HFFc6 (cell line): ENCODE measurements at places on chromosomes 13 and 19.

DNA sequence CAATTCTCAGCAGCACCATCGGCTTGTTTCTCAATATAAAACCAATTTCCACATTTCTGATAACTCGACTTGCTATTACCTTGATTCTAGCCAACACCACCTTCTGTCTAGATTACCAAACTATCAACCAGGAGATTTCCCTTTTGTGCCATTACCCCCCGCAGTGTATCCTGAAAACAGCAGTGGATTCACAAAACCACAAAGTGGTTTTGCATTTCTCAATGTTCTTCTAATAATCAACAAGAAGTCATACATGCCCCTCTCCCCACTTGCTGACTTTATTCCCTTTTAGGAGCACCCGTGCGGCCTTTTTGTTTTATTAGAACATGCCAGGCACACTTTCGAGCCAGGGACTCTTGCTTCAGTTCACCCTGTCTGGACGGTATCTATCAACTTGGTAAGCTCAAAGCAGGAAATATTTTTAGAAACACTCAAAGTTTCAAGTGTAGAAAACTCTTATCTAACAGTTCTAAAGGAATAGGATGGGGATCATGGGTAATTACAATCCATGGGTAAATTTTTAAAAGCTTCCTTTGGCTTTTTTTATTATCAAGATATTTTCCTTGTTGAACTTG, 967.4 kb downstream of the EFNB2 start:
- no peak for DNase-seq

DNA sequence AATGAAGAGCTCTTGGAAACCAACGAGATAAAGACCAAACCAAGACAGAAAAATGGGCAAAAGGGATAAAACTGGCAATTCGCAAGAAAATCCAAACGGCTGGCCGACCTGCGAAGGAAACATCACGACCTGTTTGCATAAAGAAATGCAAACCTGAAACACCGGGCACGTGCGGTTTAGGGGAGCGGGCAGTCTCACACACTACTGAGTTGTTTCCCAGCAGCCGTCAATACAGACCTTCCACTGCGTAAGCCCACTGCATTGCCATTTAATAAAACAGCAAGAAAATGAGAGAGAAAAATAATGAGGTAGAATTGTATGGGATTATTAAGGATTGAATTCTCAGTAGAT, 642 bp upstream of the PEG3 start:
- DNase-seq = no peak

- DNase-seq = no peak
Measured at GRCh38 chr19:1489463-1490310, 463 bp downstream of the PCSK4 start.

- no peak for DNase-seq
Measured at GRCh38 chr13:20968745-20969144, 66.2 kb upstream of the XPO4 start.

GRCh38 chr19:36115453-36116343, at the start of gene TBCB:
Gene TBCB, plus strand, starts transcription at chr19:36115468. Its CDS starts 93 bp downstream, at chr19:36115561.
- no peak for DNase-seq

DNA sequence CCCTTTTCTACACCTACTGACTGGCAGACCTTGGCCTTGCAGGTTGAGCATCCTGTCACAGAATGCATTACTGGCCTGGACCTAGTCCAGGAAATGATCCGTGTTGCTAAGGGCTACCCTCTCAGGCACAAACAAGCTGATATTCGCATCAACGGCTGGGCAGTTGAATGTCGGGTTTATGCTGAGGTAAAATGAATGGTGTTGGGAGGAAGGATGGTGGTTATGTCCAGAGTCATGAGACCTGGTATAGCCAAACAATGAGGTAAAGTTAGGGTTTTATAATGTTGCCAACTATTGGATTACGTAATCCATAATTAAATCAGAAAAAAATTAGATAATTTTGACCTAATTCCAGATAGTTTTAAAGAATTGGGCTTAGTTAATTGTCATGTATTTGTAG, 212.5 kb downstream of the PCCA start:
- DNase-seq = no peak

GRCh38 chr19:18894254-18895037, 1.5 kb downstream of the CERS1 start:
- peak; percentile 17 for DNase-seq

DNA sequence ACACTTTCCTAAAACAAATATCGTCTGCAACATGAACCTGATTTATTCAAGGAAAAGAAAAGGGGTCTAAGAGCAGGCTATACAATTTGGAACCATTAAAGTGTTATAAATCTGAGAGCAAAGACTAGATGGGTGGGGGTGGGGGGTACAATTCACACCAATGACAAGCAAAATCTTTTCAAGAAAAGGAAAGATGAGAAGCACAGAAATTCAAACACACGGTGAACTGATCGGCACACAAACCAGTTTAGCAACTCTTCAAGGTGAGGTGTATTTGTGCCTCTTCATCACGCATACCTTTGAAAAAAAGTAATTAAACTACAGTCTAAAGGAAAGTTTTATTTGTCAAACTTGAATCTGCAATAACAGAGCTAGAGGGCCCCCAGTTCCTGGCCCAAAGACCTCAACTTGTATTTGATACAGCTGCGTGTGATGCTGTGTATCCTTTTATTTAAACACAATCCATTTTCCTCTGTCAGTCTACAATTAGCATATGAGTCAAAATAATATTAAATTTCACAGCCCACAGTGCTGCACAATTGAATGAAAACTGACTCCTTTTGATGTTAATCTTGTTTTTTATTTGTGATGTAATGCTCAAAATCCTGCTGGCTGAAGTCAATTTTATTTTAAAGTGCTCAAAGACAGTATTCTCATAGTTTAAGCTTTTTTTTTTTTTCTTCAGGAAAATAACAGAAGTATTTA, 14.2 kb downstream of the EFNB2 start:
- no peak for DNase-seq
